Activated gamma-delta T cell treated with Interleukin-2 at 50 U/mL for 16 hours (primary cell): ENCODE measurements at places on chromosomes 3 and 15.

GRCh38 chr3:32449691-32450090, 53.0 kb downstream of the CMTM6 start:
- no peak for DNase-seq

GRCh38 chr3:59411694-59412093, 361.9 kb upstream of the CFAP20DC start:
- DNase-seq, result no peak

GRCh38 chr15:37106490-37107001, 6.2 kb upstream of the MEIS2 start:
- DNase-seq, result no peak

DNA sequence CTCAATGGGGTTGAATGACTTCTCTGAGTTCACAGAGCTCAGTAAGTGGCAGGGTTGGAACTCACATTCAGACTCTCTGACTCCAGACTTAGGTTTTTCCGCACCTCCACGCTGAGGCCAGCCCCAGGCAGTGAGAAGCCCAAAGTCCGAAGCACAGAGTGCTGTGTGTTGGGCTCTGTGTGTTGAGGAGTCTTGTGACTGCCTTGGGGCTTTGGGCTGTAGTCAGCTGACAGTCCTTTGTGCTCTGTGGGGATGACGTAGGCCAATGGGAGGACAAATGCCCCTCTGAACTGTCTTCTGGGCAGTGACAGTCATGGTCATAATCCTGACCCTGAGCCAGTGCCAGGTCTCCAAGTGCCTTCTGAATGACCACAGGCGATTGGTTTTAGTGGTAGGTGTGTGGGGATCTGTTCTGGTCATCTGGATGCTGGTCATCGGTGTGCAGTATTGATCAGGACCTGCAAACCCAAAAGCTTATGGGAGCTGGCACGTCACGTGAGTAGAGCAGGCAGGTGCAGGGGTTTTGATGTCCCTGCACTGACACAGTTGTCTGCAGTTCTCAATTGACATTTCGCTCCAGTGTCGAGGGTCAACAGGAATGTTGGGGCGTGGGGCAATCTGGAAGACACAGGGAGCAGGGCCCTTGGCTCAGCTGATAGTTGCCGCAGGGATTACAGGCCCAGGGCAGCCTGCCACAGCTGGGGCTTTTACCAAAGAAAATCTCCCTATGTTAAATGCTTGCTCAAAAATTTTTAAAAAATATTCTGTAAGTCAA, 45.3 kb downstream of the CAPN3 start:
- DNase-seq, result no peak

DNA sequence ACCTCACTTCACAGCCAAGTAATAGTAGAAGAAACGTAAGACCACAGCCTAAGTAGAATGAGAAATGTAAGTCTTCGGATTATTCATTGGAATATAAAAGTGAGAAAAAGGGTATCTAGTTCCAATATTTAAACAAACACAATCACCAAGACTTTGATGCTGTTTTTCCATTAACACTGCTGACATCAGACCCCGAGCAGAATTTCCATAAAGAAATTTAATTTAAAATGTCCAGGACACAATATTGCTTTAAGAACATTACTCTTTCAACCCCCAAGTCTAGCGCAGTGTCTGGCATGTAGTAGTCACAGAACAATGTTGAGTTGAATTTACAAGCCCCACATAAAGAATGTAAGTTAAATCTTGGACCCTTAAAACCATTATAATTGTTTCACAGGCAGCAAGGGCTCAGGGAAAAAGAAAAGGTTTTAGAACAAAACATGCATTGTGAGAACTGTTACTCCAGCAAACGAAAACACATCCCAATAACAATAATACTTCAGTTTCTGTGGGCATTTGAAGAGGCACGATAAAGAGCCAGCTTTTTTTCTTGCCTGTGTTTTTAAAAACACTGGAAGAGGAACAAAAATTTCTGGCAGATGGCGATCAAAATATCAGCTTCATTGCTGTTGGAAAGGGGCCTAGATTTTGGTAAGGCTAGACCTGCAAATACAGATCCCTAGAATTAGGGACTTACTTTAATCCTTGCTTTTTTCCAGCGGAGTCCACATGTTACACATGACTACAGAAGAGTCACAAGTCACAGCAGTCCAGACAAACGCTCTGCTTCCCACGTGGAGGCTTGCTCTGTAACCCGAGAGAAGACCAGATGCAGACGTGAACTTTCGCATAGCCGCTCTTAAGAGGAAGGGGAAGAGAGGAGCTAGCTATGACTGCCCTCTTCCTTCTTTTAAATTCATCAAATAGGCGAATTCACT, 77.9 kb upstream of the IGSF10 start:
- no peak for DNase-seq

GRCh38 chr15:51982013-51982769, 10.6 kb upstream of the LEO1 start:
- no peak for DNase-seq

- no peak for DNase-seq
These were observed 98.9 kb downstream of the ULK4 start for GRCh38 chr3:41863024-41863423.

DNA sequence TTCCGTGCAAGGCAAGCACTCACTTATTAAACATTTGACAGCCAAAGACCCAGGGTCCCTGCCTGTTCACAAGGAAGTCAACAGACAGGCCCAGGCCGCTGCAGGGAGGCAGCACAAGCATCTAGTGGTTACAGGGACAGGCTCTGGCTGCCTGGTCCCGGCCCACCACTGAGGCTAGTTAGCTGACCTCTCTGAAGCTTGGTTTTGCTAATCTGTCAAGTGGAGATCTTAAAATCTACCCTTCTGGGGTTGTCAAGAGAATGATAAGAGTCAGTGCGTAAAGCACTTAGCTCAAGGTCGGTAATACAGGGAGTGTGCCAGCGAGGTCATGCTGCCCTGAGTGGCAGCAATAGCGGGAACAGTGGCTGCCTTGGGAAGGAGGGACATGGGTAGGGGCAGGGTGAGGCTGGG, 6.0 kb downstream of the GNB5 start:
- DNase-seq, result no peak

GRCh38 chr15:38508647-38509046, 54.7 kb downstream of the FAM98B start:
- DNase-seq, result no peak

DNA sequence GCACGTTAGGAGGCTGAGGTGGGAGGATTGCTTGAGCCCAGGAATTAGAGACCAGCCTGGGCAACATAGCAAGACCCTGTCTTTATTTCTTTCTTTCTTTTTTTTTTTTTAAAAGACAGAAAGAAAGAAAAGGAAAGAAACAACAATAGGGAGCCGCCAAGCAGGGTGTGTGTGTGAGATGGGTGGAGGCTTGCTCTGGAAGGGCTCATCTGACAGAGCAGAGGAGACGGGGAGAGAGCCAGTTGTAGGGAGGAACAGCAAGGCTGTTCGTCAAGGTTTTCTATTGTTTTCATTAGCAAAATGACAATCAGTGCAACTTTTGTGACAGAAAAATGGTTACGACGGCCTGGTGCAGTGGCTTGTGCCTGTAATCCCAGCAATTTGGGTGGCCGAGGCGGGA, 69.3 kb downstream of the CDC25A start:
- DNase-seq, result no peak

DNA sequence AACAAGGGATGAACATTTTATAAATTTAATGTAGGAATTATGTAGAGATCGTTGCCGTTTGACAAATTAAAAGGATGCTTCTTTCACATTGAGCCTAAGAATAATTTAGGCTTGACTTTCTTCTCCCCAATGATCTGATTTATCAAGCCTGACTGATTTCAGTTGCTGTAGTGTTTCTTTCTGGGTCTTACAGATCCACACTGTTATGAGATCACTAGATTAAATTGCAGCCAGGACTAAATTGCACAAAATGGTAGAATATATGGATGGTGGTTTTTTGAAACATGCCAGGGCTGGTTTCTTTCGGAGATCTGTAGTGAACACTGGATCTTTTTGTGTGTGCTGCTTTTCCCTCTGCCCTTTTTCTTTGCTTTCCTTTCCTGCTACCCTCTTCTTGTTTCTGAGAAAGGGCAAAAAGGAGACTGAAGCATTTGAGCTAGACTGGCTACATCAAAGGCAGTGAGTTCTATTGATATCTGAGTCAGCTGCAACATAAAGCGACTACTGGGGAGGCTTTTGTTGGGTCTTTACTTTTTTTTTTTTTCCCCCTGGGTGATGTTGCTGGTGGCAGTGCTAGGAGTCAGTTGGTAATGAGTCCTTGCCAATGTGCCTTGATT, 83.0 kb downstream of the AKAP13 start:
- no peak for DNase-seq

- DNase-seq, result no peak
These were observed 99.9 kb downstream of the ADAMTS17 start for GRCh38 chr15:100241572-100242482.

DNA sequence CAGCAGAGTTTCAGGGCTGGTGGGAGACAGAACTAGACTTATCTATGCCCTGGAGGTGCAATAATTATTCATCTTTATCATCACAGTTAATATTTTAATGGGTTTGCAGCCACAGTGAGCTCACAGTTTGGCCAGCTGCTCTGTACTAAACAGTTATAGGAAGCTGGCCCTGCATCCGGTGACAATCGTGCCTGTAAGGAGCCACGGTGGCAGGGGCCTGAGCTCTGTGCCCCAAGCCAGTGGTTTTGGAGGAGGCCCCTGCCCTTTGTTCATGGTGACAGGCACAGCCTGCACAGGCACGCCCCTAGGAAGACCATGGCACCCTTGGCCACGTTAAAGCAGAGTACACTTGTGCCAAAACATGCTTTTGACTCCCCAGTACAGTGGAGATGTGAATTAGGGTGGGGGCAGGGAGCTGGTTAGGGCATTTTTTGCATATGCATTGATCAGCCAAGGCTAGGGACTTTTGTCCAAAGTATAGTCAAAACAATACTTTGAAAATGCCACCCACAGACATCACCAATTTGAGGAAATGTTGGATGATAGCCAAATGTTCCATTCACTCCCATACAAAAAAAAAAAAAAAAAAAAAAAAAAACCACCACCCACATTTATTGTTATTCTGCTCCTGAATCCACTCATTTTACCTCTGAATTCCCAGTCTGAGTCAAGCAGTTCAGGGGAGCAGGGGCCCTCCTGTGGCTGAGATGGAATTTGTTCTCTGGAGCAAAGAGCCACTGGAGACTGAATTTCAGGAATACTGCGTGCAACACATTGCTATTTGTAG, 3.4 kb upstream of the RFTN1 start:
- peak; percentile 6 for DNase-seq

DNA sequence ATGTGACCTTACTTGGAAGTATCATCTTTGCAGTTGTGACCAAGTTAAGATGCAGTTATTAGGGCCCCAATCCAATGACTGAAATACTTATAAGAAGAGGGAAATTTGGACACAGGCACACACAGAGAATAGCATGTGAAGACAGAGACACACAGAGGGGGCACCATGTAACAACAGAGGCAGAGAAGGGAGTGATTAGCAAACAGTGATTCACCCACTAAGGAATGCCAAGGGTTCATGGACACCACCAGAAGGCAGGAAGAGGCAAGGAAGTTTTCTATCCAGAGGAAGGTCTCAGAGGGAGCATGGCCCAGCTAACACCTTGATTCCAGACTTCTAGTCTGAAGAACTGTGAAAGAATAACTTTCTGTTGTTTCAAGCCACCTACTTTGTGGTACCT, 25.0 kb downstream of the SIDT1 start:
- DNase-seq, result no peak
